ENCODE measurements at places on chromosomes 16 and 17.

GRCh38 chr17:28385037-28385400 lies 13.5 kb downstream of the SARM1 start:
- peaks cover 9% of the 10 kb centered on the region for H3K36me3 ChIP-seq
- DNase-seq: no peak
- peaks cover 6% of the 10 kb centered on the region for H3K27me3 ChIP-seq

GRCh38 chr16:83335076-83335475 lies 472.7 kb upstream of the HSBP1 start:
- H3K36me3 ChIP-seq: no peaks in the 10 kb centered on the region
- H3K27me3 ChIP-seq: no peaks in the 10 kb centered on the region
- H3K4me3 ChIP-seq: no peak overlapping the region
- H3K4me1 ChIP-seq: no peaks in the 10 kb centered on the region
- DNase-seq: no peak

- H3K4me1 ChIP-seq: no peaks in the 10 kb centered on the region
- H3K4me3 ChIP-seq: no peak overlapping the region
- H3K27me3 ChIP-seq: peaks cover 10% of the 10 kb centered on the region
- H3K27ac ChIP-seq: no peak overlapping the region
Observed at GRCh38 chr17:3447625-3448024, 14.0 kb upstream of the OR1E2 start.

GRCh38 chr17:81066072-81066471 lies 31.1 kb downstream of the BAIAP2 start:
- no peaks in the 10 kb centered on the region for H3K4me1 ChIP-seq
- no peak overlapping the region for H3K4me3 ChIP-seq
- H3K36me3 ChIP-seq: no peaks in the 10 kb centered on the region
- no peaks in the 10 kb centered on the region for H3K27me3 ChIP-seq

DNA sequence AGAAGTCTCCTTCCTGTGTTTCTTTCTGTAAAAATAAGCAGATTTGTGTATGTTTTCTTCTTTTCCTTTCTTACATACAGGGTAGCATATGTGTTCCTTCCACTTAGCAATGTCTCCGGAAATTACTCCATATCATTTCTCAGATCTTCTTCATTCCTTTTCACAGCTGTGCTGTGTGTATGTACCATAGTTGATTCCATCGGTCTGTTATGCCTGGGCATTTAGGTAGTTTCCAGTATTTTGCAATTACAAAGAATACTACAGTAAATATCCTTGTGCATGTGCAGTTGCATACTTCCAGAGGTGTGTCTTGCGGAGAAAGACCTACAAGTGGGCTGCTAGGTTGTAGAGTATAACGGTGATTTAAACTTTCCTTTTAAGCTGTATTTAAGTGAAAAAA lies 69.8 kb downstream of the CLEC16A start:
- H3K4me1 ChIP-seq: peaks cover 43% of the 10 kb centered on the region
- H3K27me3 ChIP-seq: no peaks in the 10 kb centered on the region
- H3K36me3 ChIP-seq: peaks cover 9% of the 10 kb centered on the region
- no peak overlapping the region for H3K4me3 ChIP-seq
- DNase-seq: no peak
- peak overlapping the region; percentile 55 for H3K27ac ChIP-seq

DNA sequence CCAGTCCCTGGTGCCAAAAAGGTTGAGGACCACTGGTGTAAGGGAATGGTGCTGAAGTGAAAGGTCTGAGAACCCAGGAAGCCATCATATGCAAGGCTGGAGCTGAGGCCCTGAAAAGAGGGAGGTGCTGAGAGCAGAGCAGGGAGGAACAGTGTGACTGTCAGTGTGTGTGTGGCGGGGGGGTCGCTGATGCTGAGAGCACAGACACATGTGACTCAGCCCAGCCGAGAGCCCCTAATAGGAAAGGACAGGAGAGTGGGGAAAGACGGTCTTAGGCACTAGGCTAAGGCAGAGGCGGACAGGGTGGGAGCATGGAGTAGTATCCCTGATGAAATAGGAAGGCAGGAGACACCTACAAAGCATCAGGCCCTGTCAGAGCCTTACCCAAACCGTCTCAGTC lies 1.2 kb downstream of the B9D1 start:
- H3K27ac ChIP-seq: no peak overlapping the region
- peak overlapping the region; percentile 38 for H3K4me3 ChIP-seq

All from activated T-cell treated with anti-CD3 and anti-CD28 coated beads, Interleukin-2, amount 50 U/mL, for 72 hours (primary cell).